ENCODE measurements at places on chromosomes 2 and 18.

DNA sequence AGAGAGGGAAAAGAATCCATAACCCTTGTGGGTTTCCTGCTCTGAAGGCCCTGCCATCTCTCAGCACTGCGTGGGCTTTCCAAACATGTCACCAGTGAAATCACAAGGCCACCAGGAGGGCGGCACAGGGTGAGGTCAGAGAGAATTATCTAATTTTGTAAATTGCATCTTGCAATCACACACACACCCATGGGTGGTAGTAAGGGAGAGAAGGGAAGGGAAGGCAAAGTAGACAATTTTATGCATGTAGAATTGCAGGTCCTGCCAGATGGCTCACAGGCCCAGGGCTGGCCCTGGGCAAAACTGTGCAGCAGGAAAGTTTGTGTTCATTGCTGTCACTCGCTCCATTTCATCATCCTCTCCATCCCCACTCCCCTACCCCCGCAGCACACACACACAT lies 21.0 kb upstream of the ZBTB7C start:
- DNase-seq = no peak
- no peak overlapping the region for H3K4me3 ChIP-seq
- no peaks in the 10 kb centered on the region for H3K27me3 ChIP-seq
- no peak overlapping the region for H3K27ac ChIP-seq

DNA sequence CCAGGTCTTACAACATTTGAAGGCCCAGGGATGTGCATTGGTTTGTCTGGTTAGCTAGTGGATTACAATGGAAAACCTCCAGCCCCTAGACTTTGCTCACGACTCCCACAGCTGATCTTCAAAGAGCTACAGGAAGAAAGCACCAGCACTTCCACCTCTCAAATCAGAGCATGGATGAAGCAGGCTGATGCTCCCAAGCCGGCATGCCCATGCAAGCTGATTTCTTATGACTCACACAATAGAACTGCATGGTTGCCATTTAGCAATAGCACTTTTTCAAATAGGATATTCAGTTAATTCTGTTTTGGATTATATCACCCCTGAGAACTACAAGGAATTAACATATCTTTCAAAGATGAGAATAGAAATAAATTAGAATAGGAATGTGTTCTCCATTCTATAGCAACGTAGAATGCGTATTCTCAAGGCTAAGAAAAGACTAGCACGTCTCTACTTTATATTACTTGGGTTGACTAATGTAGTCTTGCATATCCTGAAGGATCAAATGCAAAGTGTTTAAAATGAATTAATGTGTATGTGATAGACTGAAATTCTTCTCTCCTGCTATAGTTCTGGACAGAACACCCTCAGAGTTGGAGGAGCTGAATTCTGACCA lies 292.4 kb downstream of the TRIB2 start:
- H3K27me3 ChIP-seq = no peaks in the 10 kb centered on the region
- H3K36me3 ChIP-seq = no peaks in the 10 kb centered on the region
- H3K4me3 ChIP-seq = no peak overlapping the region
- H3K4me1 ChIP-seq = peaks cover 1% of the 10 kb centered on the region

GRCh38 chr2:76316691-76317090 lies 606.0 kb upstream of the GCFC2 start:
- DNase-seq = no peak
- H3K4me1 ChIP-seq = no peaks in the 10 kb centered on the region
- no peak overlapping the region for H3K4me3 ChIP-seq
- no peaks in the 10 kb centered on the region for H3K27me3 ChIP-seq
- no peak overlapping the region for H3K27ac ChIP-seq

GRCh38 chr18:13420969-13421686 lies 202.6 kb downstream of the LDLRAD4 start:
- no peak overlapping the region for H3K27ac ChIP-seq
- no peaks in the 10 kb centered on the region for H3K27me3 ChIP-seq
- DNase-seq = no peak
- no peak overlapping the region for H3K4me3 ChIP-seq

DNA sequence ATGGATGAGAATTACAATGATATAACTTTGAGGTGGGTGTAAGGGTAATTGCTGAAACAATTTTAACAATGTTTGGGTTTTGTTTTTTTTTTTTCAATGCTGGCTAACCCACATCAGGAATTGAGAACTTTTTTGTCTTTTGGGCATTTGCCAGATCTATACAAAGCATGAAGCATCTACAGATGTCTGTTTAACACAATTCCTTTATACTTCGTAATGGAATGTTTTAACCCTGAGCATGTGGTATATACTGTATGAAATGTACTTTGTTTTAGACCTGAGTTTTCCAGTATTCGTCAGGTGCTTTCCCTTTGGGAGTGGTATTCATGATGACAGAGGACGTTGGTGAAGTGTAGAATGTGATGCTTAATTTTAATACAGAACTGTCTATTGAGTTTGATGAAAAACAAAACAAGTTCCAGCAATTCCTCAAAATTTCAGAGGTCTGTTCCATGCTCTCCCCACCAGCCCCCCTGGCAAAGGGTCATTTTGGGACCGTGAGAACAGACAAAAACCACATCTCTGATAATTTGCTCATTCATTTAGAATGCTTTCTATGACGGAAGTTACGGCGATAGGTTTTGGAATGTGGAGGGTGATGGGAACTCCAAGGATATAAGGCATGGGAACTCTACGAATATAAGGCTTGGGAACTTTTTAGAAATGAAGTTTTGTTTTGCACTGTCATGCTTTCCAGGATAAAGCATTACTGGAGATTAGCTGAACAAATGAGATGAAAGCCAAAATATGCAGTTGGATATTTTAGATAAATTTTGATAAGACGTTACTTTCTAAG lies 14.1 kb downstream of the LIMS1 start:
- no peak overlapping the region for H3K27ac ChIP-seq
- no peak overlapping the region for H3K4me3 ChIP-seq
- H3K36me3 ChIP-seq = no peaks in the 10 kb centered on the region
- H3K4me1 ChIP-seq = no peaks in the 10 kb centered on the region

GRCh38 chr2:170255971-170256370 lies 78.0 kb downstream of the MYO3B start:
- H3K4me1 ChIP-seq = peaks cover 3% of the 10 kb centered on the region
- DNase-seq = no peak
- H3K27ac ChIP-seq = no peak overlapping the region
- H3K36me3 ChIP-seq = no peaks in the 10 kb centered on the region

DNA sequence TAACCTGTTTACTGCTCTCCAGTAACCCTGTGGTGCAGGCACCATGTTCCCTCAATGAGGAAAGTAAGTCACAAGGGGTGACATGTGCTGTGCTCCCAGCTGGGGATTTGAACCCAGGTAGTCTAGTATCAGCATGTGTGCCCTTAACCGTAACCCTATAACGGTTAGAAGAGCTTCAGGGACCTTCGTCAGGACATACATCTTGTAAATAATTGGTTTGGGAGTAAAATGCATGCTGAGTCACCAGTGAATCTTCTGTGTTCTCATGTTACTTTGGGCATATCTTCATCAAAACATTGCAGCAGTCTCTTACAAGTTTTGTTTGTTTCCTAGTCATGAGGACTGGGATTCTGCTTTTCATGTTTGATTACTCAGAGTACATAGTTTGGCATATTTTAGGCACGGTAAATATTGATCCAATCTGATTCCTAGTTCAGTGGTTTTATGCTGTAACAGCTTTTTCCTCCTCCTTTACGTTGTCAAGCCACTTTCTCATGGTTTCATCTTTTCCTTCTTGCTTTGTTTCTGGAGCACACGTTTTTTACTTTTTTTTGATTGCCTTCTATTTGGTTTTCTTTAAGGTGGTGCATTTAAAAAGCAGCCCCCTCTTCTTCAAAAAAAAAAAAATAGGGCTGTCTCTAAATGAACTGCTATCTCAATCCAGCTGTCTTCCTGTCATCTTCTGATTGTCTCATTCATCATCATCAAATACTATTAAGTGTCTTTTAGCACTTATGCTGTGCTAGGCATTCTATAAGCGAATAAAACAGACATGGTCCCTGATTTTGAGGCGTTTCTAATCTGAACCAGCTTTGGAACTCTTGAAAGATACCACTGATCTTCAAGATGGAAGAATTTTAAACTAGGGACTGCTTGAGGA lies 50.4 kb downstream of the CLIP4 start:
- H3K4me1 ChIP-seq = no peaks in the 10 kb centered on the region
- no peak overlapping the region for H3K4me3 ChIP-seq
- H3K27ac ChIP-seq = no peak overlapping the region
- DNase-seq = no peak

All from neuronal stem cell (in vitro differentiated cells).